ENCODE measurements at places on chromosomes 11 and 22.

- peak; percentile 15 for DNase-seq
Measured at GRCh38 chr11:23318670-23319069, 458.4 kb upstream of the CCDC179 start.

GRCh38 chr22:11360632-11361031, 4167.4 kb upstream of the OR11H1 start:
- peak; percentile 22 for DNase-seq

GRCh38 chr22:46148816-46149511, 1.4 kb upstream of the PPARA start:
- DNase-seq, result no peak

DNA sequence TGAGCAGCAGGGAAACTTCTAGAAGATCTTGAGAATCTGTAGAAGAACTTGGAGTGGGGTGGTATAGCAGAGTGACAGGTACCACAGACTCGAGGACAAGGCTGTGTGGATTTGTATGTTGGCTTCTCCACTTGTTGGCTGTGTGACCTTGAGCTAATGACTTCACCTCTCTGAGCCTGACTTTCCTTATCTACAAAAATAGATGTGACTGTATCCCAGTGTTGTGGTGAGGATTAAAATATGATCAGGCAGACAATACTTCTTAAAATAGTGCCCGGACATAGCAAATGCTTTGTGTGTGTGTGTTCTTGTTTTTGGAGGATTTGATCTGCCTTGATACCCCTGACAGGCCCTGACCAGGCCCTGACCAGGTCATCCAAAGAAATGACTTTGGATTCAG, 40.8 kb downstream of the MYO18B start:
- DNase-seq, result no peak

DNA sequence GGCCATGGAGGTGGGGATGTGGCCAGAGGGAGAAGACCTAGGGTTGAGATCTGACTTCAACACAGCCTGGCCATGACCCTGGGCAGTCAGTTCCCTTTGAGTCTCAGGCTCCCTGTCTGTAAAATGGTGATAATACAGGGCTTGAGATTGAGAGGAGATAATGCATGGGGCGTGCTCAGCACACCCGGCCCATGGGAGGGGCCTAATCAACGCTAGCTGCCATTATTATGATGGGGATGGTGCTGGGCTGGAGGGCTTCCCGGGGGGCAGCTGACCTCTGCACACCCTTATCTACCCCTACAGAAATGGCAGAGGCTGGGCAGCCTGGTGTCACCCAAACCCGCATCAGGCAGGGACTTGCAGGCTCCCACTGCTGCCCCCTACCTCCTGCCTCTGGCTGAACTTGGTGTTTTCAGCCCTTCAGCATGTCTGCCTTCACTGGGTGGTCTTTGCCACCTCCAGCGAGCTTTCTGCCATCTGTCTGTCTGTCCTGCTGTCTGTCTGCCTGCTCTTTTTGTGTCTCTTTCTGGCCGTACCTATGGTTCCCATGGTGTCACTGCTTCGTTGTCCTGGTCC, 84.5 kb downstream of the CACNA1I start:
- DNase-seq, result no peak

- DNase-seq, result no peak
Measured at GRCh38 chr11:68189082-68189481, 24.0 kb downstream of the KMT5B start.

GRCh38 chr11:75639762-75640181, 29.1 kb downstream of the MAP6 start:
- peak; percentile 13 for DNase-seq

DNA sequence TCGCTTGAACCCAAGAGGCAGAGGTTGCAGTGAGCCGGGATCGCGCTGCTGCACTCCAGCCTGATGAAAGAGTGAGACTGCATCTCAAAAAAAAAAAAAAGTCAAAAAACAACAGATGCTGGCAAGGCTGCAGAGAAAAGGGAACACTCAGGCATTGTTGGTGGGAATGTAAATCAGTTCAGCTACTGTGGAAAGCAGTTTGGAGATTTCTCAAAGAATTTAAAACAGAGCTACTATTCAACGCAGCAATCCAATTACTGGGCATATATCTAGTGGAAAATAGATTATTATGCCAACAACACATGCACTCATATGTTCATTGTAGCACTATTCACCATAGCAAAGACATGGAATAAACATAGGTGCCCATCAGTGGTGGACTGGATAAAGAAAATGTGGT, 89.7 kb downstream of the EFCAB6 start:
- no peak for DNase-seq

- peak; percentile 55 for DNase-seq
Measured at GRCh38 chr11:109309153-109309552, 112.8 kb upstream of the C11orf87 start.

GRCh38 chr11:6604790-6605189, 1.2 kb downstream of the ILK start:
- DNase-seq, result no peak

- DNase-seq, result no peak
Measured at GRCh38 chr22:16609548-16610261, 17.1 kb upstream of the CCT8L2 start.

- no peak for DNase-seq
Measured at GRCh38 chr11:405323-405953, 9.4 kb downstream of the SIGIRR start.

DNA sequence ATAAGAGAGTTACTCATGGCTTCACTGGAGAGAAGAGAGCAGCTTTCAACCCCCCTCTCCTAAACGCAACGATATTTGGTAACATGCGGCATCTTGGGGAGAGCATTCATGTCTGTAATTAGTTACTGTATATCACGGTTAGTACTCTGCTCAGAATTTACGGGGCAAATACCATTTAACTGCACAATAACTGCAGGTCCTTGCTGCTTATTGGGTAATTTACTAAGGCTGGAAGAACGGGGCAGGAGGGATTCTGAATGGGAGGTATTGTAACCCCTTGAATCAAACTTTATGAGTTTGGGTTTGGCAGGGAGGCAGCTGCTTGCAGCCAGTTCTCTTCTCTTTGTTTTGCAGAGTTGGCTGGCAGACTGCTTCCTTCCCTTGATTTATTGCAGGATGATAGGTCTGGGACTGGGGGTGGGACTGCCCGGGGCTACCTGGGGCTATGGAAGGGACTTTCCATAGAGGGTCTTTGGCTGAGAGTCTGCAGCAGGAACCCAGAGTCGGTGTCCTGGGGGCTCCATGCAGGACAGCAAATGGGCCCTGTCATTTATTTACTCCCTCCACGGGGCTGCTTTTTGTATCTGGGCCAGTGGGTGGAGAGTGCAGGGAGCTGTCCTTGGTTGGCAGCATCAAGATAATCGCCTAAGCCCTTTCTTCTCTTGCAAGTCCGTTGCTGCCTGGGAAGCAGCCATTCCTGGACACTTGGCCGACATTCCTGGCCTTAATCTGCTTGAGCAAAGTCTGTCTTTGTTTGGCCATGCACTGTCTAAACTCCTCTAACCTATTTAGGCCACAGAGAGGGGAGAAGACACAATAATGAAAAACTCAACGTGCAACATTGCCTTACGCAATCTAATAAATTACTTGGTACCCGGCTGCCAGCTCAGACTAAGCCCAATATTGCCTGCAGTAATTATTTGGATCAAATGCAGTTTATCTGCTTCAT, 188.9 kb downstream of the ST3GAL4 start:
- DNase-seq, result peak; percentile 34

DNA sequence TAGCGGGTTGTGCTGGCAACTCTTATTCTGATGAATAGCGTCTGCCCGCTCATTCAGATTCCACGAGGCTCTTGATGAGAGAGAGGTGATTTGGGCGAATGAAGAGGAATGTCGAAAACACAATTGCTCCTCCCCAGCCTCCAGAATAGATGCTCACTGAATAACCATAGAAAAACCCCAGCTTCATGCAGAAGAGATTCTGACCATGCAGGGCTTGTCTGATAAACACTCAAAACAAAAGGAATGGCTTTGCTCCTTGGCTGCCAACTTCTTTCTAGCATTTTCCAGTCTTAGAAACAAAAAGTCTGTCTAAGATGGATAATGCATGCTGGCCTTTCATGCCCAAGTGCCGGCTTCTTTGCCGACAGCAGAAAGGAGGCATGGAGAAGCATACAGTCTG, 569.5 kb downstream of the MN1 start:
- no peak for DNase-seq

DNA sequence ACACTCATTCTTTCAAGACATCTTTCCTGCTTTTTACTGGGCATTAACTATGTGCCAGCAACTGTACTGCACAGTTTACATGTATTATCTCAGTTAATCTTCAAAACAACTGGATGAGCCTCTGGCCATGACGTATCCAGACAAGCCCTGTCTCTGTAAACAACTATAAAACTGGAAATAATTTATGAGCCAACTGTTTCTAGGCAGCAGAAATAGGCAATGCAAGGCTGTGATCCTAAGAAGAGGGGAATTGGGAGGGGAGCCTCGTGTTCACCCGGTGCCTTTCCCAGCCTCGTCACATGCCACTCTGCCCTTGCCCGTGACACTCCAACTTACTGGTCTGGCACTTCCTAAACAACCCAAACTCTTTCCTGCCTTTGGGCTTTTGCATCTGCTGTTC, 82.8 kb downstream of the FBXO7 start:
- DNase-seq, result no peak

- no peak for DNase-seq
Measured at GRCh38 chr11:108793138-108793537, 128.3 kb downstream of the DDX10 start.

DNA sequence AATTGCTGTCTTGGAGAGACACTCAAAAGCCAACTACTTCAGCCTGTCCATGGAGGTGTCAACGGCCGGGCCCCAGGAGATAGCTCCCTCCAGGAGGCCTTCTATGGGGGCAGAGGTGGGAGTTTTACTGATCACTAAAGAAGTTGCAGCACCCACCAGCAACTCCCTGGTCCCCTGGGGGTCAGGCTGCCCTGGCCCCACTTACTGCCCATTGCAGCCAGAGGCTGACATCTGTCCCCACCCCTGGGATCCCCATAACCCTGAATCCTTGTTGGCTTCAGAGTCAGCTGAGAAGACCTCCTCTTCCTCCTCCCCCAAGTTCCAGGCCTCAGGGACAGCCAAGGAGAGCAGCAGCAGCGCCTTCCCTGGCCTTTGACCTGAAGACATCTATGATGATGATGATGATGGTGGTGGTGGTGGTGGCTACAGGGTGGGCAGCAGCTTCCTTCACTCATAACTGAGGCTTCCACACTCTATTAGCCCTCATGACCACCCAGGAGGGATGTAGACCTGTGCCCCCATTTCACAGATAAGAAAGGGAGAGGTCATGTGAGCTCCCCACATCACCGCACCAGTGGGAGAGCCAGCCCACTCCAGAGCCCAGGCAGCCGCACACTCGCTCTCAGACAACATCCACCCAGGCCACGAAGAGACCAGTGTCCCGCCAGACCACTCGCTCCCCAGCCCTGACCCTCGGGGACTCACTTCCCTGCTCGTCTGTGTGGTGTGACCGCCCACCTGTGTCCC, 43.8 kb upstream of the FGF3 start:
- no peak for DNase-seq

- no peak for DNase-seq
Measured at GRCh38 chr11:27347359-27348339, 15.4 kb downstream of the CCDC34 start.

DNA sequence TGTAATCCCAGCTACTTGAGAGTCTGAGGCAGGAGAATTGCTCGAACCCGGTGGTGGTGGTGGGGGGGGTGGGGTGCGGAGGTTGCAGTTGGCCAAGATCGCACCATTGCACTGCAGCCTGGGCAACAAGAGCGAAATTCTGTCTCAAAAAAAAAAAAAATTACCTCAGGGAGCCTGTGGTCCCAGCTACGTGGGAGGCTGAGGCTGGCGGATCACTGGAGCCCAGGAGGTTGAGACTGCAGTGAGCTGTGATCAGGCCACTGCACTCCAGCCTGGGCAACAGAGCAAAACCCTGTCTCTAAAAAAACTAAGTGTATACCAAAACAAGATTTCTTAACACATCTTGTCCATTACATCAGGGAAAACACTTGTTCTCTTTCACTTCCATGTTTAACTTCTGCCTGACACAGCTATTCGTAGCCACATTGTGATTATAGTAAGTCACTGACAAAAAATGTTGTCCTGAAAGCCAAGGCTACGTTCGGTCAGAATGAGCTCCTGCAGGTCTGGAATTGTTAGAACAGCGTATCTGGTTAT, 1.4 kb downstream of the TMEM80 start:
- DNase-seq, result peak; percentile 57

GRCh38 chr11:59142530-59143507, at the start of gene FAM111A:
TSS of gene FAM111A (plus strand) at chr11:59142856. CDS start at chr11:59148873, 6,017 bp downstream.
- peak; percentile 93 for DNase-seq

GRCh38 chr22:50199829-50200460, 866 bp upstream of the SELENOO start:
- no peak for DNase-seq

DNA sequence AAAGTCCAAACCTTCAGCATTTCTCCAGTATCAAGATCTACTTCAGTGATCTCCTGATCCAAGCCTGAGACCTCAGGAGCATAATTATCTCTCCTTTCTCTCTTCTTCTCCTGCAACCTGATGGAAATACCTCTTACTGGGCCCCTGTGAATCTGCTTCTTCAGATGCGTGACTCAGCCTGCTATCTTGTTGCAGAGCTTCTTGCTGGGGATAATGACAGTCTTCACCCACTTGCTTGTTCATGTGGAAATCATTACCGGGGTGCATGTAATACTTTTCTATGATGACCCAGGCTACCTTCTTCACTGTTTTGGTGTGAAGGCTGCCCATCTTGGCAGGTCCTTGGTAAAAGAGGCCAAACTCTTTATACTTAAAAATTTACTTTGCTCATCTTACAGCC, 140.0 kb upstream of the POU2AF2 start:
- DNase-seq, result no peak

GRCh38 chr11:133978794-133979193, 22.0 kb upstream of the IGSF9B start:
- peak; percentile 66 for DNase-seq

- DNase-seq, result peak; percentile 14
Measured at GRCh38 chr11:4125141-4125540, 30.5 kb downstream of the RRM1 start.

- DNase-seq, result peak; percentile 30
Measured at GRCh38 chr11:20443596-20443995, 56.1 kb downstream of the PRMT3 start.

- no peak for DNase-seq
Measured at GRCh38 chr11:65077451-65077850, 6.4 kb downstream of the CDCA5 start.

GRCh38 chr11:1041936-1042608, 5.6 kb upstream of the MUC6 start:
- DNase-seq, result no peak

GRCh38 chr11:79648766-79649520, 208.1 kb upstream of the TENM4 start:
- no peak for DNase-seq

DNA sequence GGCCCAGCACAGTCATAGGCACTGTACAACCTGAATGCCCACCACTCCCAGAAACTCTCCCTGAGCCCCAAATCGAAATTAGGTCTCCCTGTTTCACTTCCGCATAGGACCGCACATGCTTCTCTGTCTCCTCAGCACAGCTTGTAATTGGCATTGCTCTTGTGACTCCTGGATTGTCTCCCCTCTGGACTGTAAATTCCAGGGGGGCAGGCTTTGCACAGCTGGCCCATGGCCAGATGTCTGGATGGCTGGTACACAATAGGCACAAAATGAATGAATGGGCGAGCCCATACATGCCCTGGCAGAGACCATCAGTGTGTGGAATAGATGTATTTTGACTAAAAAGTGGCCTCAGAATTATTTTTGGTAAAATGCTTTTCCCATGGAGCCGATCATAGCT, 63.3 kb upstream of the PHF21B start:
- DNase-seq, result no peak
